ENCODE measurements at places on chromosomes 3 and 15. TPM values are rescaled to one million over a fixed set of nuclear protein-coding genes. Genes with fewer than 3 reads are reported as not detected.

Gene THSD4
- not detected for total RNA-seq

Gene WNT7A
- total RNA-seq: 5.1 TPM

Gene CHRFAM7A
- not detected for total RNA-seq

Gene TNIK
- 65.1 TPM for total RNA-seq

Measured in CD8-positive, alpha-beta T cell (primary cell).